ENCODE measurements at places on chromosomes 1 and 21.
A peak's percentile ranks its signal among the peaks of the same experiment; 100 is the strongest.

DNA sequence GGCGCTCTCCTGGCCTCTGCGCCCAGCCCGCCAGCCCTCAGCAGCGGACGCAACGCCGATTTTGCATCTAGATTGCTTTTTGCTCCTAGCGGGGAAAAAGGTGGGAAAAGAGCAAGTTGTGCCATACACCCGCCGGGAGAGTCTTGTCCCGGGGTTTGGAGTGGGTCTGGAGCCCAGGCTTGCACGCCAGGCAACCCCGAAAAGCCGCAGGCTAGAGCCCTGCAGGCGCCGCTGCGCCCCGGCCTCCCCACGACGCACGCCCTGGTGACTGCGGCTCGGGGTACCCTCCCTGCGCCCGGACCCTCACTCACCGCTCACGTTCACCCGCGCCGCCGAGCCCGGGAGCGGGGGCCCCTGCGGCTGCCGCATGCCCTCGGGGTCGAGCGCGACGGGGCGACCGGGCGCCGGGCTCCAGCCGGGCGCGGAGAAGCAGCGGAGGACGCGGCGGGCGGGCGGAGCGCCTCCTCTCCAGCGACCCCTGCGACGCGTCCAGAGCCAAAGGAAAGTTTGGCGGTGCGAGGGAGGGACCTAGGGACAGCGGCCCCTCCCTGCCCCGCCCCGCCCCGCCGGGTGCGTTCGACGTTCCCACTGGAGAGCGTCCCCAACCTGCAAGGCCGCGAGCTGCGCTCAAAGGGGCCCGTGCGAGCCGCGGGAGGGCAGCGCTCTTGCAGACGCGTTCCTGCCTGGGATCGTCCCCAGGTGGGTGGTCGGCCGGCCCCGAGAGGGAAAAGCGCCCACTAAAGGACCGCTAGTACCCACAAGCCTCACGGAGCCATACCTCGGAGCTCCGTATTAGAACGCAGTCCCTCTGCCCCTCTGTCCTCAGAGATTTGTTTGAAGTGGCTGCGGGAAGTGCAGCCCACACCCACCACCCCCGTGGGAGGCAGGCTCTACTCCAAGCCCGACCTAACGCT is at the start of gene LPAR3:
LPAR3 (minus strand) TSS at position 502 of the 914 bp plus-strand sequence. CDS start 27,086 bp downstream, outside the sequence.
- no peak for DNase-seq

DNA sequence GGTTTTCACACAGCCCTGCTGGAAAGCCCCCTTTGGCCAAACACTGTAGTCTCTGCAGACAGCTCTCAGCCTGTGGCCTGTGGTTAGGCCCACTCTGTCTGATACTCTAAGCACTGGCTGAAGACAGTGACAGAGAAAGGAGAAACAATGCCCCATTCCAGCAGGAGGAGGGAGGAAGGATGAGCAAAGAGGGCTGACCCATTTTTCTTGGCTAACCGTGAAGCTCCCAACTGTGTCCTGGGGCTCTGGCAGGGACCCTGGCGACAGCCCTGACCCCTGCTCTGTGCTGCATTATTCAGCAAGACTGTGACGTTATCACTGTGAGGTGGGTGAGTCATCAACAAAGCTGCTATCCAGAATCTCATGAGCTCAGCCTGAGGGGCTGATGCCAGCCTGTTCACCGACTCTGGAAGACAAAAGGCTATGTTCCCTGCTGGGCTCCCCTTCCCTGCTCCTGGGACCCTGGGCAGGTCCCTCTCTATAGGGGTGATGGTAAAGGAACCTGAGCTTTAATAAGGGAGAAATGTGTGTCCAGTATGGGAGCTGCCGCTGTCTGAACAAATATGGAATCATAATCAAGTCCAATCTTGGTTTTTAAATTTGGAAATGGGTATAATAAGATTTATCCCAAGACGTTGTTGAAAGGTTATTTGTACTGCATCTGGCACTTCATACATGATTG is 107.0 kb downstream of the RHOU start:
- peak; percentile 32 for DNase-seq

DNA sequence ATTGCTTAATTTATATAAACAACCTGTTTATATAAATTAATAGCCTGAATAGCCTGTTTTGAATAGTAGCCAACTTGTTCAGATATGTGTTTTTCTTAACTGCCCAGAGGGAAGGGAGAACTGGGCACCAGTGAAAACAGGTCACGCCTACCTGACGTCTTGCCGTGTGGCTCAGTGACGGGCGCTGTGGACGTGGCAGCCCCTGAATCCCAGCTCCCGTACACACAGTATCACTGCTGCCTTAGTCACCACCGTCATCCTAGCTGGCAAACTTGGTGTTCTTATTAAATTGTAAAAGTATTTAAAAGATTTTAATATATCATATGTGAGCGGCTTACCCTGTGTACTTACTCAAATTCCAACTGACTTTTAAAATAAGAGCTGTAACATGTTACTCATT is 35.4 kb upstream of the TRAPPC10 start:
- DNase-seq, result no peak

DNA sequence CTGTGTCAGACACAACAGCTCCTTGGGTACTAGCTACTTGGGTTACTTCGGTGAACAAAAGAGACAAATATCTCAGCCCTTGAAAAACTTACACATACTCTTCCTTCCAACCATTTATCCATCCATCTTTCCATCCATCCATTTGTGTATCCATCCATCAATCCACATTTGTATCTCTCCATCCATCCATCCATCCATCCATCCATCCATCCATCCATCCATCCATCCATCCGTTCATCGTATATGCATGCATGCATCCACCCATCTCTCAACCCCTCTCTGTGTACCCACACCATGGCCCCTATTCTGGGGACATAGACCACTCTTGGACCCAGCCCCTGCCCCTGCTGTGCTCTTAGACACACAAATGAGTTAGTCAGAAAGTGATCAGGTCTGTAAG is 40.2 kb downstream of the FAAH start:
- DNase-seq, result no peak

GRCh38 chr1:11746092-11746491 is 10.2 kb downstream of the AGTRAP start:
- no peak for DNase-seq

All from HT-29 (cell line).